ENCODE measurements at places on chromosomes 4 and X.
A peak's percentile ranks its signal among the peaks of the same experiment; 100 is the strongest.

GRCh38 chr4:70399319-70399718 lies 1.6 kb downstream of the OPRPN start:
- DNase-seq, result no peak

DNA sequence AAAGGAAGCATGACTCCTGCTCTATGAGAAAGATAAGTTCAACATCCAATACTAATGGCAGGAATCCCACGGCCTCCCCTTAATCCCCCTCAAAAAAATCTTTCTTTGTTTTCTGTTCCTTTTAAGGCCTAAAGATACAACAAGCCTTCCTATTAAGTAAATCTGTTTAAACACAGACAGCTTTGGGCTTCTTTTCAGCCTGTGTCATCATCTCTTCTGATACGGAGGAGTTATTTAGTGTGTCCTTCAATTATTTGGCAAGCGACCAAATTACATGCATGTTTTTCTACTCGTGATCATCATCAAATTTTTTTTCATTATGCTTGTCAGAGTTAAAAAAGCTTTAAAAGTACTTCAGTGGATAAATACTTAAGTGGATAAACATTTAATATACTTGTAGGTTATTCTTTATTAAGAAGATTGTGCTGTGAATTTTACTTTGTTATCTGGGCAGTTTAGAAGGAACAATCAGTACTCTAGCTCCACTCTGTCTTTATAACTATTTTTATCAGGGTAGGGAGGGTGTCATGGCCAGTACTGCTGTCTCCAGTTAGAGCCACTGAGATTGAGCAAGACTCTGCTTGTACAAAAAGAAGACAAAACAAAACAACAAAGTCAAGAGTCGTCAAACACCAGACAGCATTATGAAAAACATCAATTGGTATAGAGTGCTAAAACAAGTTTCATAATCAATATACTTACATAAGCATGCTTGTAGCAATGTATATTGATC lies 210.7 kb downstream of the PRR32 start:
- no peak for DNase-seq

- peak; percentile 38 for DNase-seq
These were observed 43.0 kb downstream of the CCDC158 start for GRCh38 chr4:76377911-76378310.

- DNase-seq, result no peak
These were observed 10.9 kb upstream of the PGM2 start for GRCh38 chr4:37815591-37815990.

DNA sequence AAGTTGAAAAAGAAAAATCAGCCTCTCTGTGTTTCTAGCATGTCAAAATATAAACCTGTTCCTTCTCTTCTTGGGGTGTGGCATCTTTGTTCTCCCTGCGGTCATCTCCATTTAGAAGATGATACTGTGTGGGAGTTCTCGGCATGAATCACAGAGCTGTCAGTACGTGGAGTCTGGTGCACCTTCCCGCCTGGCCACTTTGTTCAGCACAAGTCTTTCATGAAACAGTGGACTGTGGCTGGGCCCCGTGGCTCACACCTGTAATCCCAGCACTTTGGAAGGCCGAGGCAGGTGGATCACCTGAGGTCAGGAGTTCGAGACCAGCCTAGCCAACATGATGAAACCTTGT lies 166.5 kb downstream of the MAML3 start:
- DNase-seq, result no peak

GRCh38 chr4:164383358-164384220 lies 370.3 kb upstream of the SMIM31 start:
- DNase-seq, result no peak

- DNase-seq, result no peak
These were observed 707.9 kb upstream of the PITX2 start for GRCh38 chr4:111330786-111331185.

DNA sequence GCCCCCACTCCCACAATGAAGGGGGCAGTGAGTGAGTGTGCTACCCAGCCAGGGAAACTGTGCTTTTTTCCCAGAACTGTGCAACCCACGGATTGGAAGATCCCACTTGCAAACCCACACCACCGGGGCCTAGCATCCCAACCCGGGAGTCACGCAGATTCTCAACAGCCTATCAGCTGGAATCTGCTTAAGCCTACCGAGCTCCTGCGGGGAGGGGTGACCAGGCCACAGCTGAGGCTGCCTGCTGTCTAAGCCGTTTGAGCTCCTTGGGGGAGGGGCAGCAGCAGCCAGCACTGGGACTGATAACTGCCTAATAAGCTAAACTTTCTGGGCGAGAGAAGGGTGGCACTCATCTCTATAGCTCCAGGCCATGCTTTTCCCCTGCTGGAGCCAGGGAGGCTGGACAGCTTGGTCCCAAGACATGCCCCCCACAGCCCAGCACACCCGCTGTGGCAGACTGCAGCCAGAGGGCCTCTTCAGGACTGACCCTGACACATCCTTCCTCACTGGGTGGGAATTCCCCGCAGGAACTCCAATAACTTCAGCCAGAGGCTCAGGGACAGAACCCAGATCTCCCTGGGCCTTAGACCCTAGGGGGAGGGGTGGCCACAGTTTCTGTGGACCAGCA lies 161.3 kb upstream of the MAGEB18 start:
- no peak for DNase-seq

GRCh38 chr4:142434519-142435224 lies 411.4 kb downstream of the INPP4B start:
- DNase-seq, result no peak

DNA sequence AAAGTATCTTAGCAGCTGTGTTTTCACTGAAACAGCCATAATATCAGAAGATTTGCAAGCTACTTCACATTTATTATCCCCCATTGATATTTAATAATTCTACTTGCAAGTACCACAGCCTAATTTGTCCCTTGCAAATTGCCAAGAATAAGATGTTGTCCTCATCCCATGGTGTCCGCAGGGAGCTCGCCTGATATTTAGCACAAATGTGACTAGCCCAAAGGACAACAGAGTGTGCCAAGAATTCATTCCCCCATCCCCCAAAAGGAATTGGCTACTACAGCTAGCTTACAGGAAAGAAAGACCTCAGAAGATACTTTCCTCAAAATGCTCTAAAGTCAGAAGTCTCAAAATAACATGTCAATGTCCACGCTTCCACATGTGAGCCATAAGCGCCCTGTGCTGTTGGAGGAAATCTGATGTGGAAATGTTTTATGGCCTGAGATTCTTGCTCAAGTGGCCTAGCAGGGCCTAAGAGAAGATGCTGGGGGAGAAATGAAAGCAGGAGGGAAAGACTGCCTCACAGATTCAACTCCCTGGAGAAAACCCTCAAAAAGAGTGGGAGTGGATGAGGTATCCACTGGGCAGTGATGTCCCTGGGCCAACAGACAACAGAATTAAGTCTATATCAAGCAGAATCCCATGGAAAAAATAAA lies 111.4 kb downstream of the SH3KBP1 start:
- DNase-seq, result no peak

DNA sequence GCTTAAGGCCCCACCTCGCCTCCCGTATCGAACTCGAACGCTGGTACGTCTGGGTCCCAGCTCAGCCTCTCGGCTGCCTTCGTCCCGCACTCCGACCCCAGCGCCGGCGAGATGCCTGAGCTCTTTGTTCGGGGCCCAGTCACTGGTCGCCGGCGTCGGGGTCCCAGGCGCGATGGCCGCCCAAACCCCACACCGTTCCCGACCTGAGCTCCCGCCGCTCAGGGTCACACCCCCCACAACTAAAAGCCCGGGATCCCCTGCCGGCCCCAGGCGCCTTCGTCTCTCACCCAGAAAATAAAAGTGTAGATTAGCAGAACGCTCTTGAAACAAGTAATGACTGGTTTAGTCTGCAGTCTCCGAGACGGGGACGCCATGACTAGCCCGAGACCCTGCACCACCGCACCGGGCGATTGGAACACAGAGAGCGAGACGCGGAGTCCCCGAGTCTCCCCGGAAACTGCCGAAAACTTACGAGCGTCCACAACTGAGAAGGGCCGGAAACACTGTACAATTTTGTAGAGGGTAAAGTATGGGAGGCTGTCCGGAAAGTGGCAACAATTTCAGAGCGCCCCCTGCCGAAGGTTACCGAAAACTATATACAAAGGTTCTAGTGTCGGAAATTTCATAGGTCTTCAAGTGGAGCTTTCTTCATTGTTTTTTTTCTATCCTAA lies at the start of gene TSPAN6:
Gene TSPAN6, minus strand, starts transcription at position 486 of the 671 bp plus-strand sequence. Its CDS starts 112 bp downstream, at position 374.
- DNase-seq, result peak; percentile 67

DNA sequence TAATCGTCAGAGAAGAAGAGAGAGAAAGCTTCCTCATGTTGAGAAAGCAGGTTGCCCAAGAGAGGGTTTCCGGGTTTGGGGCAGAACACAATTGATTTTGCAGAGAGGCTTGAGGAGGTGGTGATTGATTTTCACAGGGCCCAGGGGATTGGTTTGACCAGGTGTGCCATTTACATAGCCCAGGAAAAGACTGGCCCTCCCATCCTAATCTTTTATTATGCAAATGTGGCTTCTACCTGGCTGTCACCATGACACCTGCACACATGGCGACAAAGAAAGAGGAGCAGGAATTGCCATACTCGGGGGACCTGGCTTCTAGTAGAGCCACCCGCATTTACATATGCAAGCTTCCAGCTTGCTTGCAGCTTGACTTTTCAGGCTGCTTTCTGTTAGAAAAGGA lies 405.3 kb downstream of the PPP4R3C start:
- no peak for DNase-seq

DNA sequence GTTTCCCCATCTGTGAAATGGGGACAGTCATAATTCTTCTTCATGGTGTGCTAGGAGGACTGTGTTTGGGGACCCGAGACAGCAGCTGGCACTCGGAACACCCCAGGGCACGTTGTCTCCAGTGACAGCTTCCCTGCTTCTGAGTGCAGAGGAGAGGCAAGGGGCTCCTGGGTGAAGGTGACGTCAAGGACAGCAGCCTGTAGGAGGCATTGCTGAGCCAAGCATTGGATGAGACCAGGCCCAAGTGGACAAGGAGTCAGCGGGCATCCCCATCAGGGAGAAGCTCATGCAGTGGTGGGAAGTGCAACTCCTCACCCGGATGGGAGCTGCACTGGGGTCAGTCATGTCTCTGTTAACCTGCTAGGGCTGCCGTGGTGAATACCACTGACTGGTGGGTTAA lies 46.1 kb downstream of the EVC start:
- no peak for DNase-seq

DNA sequence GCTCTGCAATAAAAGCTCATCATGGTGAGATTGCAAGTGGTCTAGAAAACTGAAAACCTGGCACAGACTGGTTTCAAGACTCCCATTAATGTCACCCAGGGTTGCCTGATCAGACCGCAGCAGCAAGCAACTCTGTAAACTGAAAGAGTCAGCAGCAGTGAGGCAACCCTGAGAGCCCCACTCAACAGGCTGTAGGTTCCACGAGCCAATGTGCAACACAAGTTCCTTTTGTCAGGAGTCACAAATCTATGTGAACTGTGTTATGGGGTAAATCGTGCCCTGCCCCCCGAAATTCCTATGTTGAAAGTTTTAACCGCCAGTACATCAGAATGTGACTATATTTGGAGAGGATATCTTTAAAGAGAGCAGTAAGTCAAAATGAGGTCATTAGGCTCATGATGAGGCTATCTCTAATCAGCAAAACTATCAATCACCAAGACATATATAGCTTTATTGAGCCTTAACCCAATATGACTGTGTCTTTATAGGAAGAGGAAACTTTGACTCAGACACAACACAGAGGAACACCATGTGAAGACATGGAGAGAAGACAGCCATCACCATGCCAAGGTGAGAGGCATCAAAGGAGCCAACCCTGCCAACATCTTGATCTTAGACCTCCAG lies 94.0 kb downstream of the FBXO8 start:
- no peak for DNase-seq

DNA sequence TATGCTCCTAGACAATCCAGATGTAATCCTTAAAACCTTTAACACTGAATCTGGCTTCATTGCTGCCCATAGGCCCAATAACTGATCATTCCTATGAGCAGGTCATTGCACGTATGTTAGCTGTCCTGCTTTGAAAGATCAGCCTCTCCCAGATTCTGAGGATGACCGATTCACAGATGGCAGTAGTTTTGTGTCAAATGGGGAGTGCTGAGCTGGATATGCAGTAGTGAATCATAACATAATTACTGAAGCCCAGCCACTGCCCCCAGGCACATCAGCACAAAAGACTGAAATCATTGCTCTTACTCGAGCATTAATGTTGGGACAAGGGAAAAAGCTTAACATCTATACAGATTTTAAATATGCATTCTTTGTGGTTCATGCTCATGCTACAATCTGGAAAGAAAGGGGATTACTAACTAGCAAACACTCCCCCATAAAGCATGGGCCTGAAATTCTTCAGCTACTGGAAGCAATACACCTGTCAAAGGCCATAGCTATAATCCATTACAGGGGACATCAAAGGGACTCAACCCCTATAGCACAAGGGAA lies 16.4 kb upstream of the ZNF280C start:
- DNase-seq, result no peak

DNA sequence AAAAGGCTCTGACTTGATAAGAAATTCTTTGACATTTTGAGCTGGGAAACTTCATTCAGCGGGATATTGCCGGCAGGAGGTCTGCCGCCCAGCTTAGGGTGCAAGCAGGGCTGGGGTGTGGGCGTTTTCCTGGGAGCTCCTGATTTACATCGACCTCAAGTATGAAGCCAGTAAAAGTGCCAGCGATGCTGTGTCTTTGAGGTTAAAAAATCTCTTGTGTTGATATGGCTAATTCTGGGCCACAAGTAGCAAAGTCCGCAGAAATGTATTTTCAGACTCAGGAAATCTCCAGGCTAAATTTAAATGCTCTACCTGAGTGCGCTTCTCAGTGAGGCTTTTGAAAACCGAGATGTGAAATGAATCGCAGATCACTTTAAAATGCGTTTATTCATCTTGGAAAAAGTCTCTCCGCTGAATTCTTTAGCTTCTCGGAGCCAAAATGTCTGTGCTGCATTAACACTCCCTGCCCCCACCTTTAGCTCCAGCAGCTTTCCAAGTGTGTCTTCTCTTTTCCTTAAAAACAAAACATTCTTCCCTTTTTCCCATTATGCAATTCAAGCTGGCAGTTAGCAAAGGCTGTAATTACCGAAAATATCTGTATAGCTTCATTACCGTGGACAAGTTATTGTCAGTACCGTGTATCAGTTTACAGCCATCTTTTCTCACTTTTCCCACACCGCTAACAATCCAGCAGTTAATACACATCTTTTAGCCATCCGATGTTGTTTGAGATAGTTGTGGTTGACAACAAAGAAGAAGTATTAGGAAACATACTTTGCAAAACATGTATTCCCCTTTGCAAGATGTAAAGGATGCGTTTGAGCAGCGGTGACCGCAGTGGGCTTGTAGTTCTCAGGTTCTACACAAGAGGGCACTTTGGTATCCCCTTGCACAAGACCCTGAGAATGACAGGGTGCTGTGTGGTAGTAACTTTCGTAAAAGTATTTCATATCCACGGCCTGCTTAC lies 136.0 kb upstream of the STX18 start:
- DNase-seq, result no peak

DNA sequence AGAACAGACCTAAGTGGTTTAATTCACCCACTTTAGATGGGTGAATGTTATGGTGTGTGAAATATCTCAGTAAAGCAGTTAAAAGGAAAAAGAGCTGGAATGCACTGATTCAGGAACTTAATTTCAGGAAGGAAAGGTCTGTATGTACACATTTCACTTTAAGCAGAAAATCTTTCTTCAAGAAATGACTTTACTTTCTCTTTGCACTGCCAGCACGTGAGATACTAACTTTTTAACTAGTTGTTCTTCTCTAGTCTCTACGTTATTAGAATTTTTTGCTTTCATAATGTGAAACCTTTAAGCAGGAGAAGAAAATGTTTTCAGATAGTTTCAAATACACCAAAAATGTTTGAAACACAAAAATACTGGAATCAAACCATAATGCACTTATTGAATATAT lies 18.8 kb downstream of the C4orf46 start:
- no peak for DNase-seq

All from T-helper 9 cell (primary cell).